ENCODE measurements at places on chromosomes 11 and 22.

- no peak for DNase-seq
Measured at GRCh38 chr11:118175031-118175992, 1.1 kb downstream of the SCN2B start.

DNA sequence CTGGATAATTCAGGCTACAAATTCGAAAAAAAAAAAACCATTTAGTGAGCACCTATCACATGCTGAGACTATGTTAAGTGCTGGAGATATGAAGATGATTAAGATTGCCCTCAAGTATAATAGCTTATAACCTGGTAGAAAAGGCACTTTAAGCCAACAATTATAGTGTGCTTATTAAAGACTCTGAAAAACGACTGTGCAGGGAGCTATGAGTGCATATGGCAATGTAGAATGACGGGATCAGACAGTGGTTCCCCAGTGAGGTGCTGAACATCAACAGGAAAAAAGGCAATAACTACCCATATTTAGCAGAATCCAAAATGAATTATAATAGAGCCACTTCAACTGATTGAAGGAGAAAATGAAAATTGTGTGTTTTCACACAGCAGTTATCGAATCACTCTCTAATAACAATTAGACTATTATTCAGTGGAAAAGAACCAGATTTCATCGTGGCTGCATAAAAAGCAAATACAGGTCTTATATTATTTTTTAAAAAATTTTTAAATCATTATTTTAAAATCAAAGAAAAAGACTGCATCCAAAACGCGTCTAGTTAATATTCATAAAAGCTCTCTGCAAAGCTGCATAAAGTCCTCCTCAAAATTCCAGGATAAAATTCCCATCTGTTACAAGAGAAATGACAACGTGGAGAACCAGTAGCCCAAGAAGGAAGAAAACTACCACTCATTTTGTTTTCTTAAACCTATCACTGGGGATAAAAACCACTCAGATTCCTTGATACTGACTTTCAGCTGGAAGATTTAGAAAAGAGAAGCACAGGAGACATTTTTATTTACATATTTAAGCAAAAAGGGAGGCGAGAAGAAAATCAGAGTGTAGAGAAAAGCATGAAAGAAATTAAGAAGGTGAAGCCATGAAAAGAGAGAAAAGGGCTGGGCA is 1.1 kb downstream of the MTMR2 start:
- DNase-seq, result no peak

GRCh38 chr11:118291477-118292135 is 12.9 kb upstream of the CD3E start:
- no peak for DNase-seq

GRCh38 chr11:3164138-3164551 is 965 bp downstream of the OSBPL5 start:
- no peak for DNase-seq

DNA sequence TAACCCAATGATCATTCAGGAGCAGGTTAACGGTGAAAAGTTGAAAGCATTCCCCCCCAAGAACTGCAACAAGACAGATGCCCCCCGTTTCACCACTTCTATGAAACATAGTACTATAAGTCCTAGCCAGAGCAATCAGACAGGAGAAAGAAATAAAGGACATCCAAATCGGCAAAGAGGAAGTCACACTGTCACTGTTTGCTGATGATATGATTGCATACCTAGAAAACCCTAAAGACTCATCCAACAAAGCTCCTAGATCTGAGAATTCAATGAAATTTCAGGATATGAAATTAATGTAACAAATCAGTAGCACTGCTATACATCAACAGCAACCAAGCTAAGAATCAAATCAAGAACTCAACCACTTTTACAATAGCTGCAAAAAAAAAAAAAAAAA is 32.8 kb downstream of the PIWIL3 start:
- DNase-seq, result no peak

- no peak for DNase-seq
Measured at GRCh38 chr11:95926726-95927125, 2.8 kb upstream of the MTMR2 start.

DNA sequence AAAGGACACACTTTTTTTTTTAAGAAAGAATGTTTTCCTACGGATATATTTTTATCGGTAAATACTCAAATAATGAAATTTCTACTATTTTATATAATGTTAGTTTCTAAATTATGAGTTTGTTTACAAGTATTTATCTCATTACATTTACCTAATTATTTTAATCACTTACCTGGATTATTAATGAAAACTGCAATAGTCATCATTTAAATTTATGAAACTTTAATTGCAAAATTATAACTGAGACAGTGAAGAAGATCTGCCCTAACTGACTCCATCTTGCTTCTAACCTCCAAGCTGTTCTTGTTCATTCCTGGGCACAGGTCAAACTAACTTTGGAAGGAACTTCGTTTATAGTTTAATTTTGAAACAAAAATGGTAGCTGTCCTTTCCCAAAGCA is 25.2 kb upstream of the VSTM5 start:
- DNase-seq, result no peak

GRCh38 chr11:131618201-131618600 is 247.8 kb downstream of the NTM start:
- no peak for DNase-seq

DNA sequence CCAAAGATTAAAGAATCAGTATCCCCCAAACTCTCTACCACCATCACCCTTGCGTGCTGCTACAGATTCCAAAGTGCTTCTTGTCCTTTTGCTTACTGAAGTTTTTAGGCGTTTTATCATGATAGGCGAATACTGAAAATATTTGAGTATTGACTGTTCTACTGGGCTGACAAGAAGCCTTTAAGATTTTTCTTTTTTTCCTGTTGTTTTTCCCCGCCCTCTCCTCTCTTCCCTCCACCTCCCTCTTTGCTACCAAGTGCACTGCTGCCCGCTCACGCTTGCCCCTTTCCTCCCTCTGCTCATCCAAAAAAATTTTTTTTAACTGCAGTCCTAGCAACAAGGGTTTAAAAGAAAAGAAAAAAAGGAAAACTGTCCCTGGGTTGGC is 679 bp downstream of the SPCS2 start:
- DNase-seq, result no peak

DNA sequence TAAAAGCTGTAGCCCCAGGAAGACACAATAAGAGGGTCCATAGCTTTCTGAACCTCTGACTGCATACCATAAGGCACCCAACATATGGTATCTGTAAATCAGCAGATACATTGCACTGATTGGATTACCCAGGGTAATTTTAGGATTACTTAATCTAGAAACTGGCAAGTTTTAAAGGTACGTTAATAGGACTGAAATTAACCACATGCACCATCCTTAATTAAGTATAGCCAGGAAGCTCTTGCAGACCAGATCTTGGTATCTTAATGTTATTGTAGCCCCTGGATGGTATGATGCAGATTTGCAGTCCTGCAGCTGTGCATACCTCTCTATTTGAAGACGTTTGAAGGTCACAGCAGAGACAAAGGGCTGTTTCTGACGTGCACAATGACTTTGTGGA is 72.8 kb downstream of the ARHGAP42 start:
- no peak for DNase-seq

GRCh38 chr22:49011379-49011768 is 816.3 kb downstream of the BRD1 start:
- peak; percentile 29 for DNase-seq

Measured in H1 (cell line).